ENCODE measurements at places on chromosomes 7 and 10.

DNA sequence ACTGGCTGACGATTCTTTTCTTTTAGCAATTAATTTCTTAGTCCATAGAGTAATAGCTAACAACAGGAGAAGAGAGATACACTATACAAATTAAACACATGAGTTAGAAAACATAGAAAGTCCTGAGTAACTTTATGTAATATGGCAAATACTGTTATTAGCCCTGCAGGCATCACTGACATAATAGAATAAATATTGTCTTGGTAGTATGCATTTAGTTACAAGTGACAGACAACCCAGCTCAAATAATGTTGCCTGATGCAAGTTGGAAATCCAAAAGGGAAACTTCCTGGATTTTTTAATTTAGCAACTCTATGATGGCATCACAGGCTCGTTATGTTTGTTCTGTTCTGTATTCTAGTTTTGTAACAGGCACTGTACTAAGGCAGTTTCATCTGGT, 95.1 kb downstream of the DKK1 start:
- no peak for DNase-seq

GRCh38 chr7:70660819-70661191, 471.1 kb upstream of the GALNT17 start:
- DNase-seq: no peak

GRCh38 chr10:60650378-60650800, 127.9 kb upstream of the CDK1 start:
- no peak for DNase-seq

GRCh38 chr10:69335063-69335587, 56.8 kb downstream of the HK1 start:
- no peak for DNase-seq

- no peak for DNase-seq
These were observed 39.2 kb upstream of the DMTF1 start for GRCh38 chr7:87113077-87113476.

DNA sequence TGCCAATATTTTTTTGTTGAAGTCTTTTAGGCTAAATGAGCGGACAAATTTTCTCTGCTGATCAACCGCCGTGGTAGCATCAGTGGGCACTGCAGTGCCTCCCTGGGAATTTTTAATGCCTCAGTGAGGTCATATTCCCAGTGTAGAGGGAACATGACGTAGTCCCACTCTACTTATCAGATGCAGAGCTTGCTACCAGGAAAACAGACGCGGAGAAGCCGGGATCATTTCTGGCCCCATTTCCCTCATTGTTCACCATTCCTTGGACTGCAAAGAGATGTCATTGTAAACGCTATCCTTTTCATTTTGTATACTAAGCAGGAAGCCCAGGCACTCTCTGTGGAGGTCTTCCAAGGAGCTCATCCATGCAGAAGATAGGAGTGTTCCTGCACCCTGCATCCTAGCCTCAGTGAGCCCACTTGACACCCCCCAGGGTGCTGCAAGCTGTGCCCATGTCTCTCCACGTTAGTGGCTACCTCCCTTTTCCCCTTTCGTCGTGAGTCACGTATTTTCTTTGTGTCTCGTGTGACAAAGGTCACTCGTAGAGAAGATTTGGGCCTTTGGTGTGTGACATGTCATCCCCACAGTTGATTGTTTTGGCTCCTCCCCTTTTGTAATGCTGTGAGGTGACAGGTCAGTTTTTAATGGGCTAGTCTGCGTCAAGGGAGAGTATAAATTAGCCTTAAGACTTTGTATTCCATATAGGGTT, 145.5 kb downstream of the TCF7L2 start:
- no peak for DNase-seq

Measured in pancreas (tissue), 10 donors.